ENCODE measurements at places on chromosomes 13 and 19.

DNA sequence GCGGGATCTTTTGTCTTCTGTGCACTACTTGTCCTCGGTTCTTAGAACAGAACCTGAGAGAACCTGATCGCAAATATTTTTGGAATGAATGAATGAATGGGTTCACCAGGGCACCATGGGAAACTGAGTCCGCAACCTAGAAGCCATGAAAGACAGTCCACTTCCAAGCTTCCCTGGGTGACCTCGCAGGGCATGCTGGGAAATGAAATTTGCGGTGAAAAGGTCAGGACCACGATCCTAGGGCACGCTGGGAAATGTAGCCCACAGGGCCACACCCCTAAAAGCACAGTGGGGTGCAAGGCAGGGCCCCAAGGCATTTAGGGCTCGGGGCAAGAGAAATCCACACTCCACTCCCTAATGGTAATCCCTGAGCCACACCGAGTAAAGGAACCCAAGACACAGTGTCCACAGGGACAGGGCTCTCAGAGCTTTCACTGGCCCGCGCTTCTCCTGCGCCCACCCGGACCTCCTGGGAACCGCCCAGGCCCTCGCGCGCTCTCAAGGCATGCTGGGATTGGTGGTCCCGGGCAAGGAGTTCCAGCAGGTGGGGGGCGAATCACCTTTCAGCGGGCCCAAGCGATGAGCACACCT is 1.1 kb upstream of the PPP1R12C start:
- DNase-seq = no peak

DNA sequence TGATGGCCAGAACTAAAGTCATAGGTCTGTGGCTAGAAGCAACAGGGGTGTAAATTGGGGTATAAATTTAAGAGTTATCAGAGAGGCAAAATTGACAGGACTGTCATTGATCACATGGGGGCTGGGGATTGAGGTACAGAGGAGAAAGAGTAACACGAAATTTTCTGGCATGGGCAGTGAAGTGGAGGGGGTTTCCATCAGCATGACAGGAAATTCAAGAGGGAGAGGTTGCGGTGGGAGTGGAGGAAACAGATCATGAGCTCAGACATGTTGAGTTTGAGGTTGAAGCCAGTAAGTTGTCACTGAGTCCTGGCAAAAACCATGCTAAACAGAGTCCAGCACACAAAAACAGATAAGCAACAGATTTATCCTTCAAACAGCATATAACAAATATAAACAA is 192.1 kb upstream of the TSC22D1 start:
- peak; percentile 30 for DNase-seq

- no peak for DNase-seq
Observed at GRCh38 chr13:113406321-113407102, 42.6 kb upstream of the GRTP1 start.

DNA sequence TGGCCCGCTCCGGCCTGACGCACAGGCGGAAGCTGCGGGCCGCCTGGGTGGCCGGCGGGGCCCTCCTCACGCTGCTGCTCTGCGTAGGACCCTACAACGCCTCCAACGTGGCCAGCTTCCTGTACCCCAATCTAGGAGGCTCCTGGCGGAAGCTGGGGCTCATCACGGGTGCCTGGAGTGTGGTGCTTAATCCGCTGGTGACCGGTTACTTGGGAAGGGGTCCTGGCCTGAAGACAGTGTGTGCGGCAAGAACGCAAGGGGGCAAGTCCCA is 4.4 kb downstream of the FFAR1 start:
- DNase-seq = no peak

GRCh38 chr19:45110851-45111266 is 17.9 kb downstream of the PPP1R37 start:
- no peak for DNase-seq

- no peak for DNase-seq
Observed at GRCh38 chr19:55149078-55150003, at the start of gene TNNT1. Gene TNNT1 (minus strand): TSS chr19:55149206. CDS start chr19:55147157, 2,049 bp downstream.

DNA sequence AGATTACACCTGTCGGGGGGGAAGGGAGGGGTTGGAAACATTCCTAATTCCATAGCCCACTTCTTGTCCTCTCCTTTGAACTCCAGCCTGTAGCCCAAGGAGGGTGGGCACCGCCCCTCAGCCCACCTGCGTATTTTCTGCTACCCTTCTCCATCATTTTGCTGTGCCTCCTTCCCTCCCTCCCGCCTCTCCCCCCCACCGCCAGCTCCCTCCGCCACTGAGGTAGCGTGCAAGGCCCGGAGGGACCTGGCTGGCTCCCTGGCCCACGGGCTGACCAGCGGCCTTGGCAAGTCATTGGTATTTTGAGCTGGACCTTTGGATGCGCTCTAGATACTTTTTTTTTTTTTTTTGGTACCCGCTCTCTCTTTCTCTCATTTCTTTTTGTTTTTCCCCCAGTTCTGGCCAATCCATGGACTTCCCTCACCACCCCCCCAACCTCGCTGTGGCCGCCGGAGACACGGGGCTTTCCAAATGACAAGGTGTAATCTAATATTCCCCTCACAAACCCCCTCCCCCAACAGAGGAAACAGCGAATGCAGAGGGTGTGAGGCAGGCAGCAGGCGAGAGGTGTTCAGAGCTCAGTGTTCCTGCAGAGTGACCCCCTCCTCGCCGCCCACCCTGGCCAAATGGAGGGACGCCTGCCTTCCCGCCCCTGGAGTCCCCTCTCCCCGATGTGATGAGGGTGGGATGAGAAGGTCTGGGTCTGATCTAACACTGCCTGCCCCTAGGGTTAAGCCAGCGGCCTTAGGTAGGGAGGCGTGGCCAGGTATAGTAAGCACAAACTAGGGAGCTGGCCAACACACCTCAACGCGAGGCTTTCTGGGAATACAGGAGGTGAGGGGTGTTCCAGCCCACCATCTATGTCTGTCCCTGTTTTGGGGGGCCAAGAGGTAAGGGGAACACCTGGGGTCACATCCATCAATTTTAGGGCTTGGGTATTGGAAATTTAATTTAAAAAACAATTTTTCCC is 89.2 kb downstream of the PTPRS start:
- no peak for DNase-seq

DNA sequence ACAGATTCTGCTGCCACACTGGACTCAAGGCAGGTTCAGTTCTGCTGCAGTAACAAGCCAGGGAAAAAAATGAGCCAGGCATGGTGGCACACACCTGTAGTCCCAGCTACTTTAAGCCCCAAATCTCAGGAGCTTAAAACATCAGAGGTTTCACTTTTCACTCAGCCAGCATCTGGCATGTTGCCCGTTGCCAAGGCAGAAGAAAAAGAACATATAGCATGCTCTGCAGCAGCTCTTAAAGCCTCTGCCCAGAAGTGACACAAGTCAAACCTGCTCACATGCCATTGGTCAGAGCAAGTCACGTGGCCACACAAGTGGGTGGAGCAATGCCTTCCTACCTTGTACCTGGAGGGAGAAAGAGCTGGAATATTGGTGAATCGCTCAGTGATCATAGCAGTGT is 14.7 kb upstream of the ADGRE5 start:
- DNase-seq = peak; percentile 86

- peak; percentile 81 for DNase-seq
Observed at GRCh38 chr19:13060964-13061927, 41.4 kb downstream of the LYL1 start.

DNA sequence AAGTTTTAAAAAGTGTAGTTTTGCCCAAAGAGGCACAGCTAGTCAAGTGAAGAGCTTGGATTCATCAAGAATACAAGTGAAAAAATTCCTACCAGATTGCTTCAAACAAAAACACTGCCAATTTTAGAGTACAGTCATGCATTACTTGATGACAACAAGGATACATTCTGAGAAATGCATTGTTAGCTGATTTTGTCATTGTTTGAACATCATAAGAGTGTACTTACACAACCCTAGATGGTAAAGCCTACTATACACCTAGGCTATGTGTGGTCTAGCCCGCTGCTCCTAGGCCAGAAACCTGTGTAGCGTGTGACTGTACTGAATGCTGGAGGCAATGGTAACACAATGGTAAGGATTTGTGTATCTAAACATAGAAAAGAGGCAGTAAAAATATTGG is 41.1 kb downstream of the TMTC4 start:
- peak; percentile 96 for DNase-seq

- DNase-seq = peak; percentile 92
Observed at GRCh38 chr13:24995225-24995804, 100.6 kb upstream of the PABPC3 start.

DNA sequence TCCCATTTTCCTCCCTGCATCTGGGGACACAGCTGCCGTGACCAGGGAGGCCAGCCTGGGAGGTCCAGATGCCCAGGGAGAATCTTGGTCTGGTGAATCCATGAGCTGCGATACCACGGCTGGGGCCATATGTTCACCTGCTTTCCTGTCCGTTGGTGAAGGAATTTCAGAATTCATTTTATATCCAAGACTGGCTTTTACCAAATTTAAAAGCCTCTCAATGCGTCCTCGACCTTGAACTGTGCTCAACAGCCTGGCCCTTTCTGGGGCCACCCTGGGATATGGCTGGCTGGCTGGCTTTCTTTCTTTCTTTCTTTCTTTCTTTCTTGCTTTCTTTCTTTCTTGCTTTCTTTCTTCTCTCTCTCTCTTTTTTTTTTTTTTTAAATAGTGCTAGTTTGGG is 22.2 kb upstream of the GDF15 start:
- no peak for DNase-seq

DNA sequence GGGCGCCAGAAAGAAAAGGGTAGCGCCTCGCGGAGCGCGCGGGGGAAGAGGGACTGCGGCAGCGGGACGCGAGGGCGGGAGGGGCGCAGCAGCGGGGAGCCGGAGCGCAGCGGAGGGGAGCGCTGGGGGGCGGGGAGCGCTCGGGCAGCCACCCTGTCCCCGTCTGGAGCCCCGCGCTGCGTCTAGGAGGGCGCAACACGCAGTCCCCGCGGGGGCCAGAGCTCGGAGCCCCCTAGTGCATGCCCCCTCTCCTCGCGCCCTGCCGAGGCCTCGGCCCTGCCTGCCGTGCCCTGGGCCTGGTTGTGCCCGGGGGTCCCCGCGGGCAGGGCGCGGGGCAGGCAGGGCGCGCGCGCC is 37.9 kb downstream of the SOX1 start:
- no peak for DNase-seq

GRCh38 chr19:33796164-33796875 is at the start of gene KCTD15:
Gene KCTD15 (plus strand): TSS chr19:33796870. CDS start chr19:33800455, 3,585 bp downstream.
- peak; percentile 70 for DNase-seq

DNA sequence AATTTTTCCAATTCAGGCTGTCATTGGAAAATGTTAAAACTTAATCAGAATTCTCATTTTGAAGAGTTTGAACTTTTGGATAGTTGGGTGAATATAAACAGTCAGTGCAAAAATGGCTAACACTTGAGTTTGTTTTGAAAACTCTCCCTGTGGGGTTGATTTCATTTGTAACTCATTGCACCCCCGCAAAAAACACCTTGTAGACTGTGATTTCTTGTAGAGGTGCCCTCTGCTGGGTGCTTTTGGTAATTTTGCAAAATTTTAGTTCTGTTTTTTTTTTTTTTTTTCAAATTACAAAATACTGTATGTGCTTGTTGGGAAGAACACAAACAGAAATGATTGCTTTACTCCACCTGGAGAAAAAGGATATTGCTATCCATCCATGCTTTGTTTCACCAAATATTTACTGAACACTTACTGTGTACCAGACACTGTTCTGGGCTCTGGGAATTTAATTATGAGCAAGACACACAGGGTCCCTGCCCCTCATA is 28.2 kb upstream of the GPI start:
- peak; percentile 62 for DNase-seq

DNA sequence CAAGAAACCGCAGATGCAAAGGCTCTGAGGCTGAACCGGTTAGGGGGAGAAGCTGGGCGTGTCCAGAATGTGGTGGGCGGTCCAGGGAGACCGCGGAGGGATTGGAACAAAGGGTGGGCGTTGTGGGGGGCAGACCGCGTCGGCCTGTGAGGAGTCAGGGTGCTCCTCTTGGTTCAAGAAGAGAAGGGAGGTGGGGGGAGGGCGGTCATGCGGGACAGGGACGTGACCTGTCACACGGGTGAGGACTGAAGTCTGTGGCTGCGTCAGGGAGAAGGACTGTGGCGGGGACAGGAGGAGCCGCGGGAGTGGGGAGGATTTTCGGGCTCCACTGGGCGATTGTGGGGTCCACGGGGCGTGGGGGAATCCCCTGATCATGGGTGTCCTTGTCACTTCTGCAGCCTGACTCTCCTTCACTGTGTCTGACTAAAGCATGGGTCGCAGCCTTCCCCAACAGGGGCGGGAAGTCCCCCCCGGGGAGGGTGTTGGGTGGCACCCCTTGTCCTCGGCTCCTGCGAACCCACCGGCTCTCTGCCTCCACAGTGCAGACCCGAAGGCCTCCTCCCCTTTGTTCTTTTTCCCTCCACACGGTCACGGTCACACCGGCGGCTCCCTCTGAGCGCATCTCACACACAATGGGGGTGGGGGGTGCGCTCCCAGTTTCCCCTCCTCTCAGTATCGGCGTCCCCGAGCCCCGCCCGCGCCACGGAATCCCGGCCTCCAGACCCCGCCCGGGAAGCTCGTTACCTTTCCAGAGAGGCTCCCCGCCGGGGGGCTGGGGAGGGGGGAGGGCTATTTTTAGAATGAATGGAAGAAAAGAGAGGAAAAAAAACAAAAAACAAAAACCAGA is 16.4 kb upstream of the KCNN1 start:
- DNase-seq = no peak

GRCh38 chr13:46542833-46543232 is 10.1 kb upstream of the LRCH1 start:
- no peak for DNase-seq

DNA sequence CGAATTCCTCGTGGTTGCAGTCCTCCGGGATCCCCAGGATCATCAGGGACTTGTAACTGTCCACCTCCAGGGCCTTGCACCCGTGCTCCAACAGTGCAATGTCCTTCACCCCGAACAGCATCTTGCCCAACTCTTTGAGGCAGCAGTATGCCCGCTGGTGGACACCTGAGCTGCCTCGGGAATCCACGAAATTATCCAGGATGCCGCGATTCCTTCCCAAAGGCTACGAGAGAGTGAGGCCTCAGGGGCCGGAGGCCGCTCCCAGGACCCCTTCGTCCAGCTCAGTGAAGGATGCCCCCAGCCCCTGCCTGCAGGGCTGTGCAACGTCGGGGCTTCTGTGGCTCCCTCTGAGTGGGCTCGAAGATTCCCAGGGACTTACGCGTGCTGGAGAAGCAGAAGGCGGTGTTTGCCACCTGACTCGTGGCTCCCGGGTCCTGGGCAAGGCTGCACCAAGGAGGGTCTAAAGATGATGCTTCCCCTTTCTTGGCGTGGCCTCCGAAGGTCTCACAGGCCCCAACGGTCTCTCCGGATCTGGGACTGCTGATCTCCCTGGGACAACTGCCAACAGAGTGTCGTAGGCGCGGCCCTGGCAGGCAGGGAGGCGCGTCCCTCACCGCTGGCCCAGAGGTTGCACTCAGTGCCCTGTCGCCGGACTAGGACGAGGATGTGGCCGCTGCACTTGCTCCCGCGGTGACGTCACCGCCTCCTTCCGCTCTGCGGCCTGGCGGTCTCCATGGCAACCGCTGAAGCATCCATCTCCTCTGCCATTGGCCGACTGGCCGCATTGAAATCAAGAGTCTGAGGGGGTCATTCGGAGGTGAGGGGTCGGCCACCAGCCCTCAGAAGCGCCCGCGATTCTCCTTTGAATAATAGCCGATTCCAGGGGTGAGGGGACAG is at the start of gene PNMA8C:
Gene PNMA8C (minus strand): TSS at position 698 of the 897 bp plus-strand sequence. CDS start 577 bp downstream, at position 121.
- DNase-seq = peak; percentile 63

All from cardiac fibroblast (primary cell).